Cerebellar cortex (tissue), 1 donor: ENCODE measurements at places on chromosomes 12 and 14.

GRCh38 chr14:21003788-21004346 is 4.8 kb downstream of the SLC39A2 start:
- DNase-seq = no peak

DNA sequence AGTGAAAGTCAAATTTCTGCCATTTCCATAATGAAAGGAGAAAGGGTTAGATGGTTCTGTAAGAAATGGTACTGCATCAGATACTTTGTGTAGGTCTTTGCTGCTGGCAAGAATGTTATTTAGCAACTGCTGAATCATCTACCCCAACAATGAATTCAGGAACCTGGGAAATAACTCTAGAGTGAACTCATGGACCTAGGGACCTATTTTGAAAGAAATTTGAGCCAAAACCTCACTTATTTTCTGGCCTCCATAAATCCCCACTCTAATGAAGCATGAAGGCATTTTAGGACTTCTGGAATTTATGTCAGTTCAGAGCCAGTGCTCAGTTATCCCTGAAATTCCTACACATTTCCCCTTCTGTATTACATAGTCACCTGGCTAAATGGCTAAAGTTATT is 50.9 kb upstream of the CPNE8 start:
- DNase-seq = no peak

DNA sequence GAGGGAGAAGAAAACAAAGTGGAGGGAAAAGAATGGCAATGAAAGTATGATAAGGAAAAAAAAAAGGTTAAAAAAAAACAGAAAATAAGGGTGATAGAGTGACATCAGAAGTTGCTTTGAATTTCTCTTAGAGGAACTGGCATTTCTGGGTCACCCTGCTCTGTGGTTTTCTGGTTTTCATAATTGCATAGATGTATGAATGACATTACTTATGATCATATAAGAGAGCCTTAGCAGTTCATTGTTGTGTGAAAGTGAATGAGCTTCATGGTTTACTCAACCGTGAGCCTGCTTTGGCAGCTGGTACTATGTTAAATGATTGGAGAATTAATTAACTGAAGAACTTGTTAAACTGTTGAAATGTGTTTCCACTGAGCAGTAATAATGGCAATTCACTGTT is 336.4 kb upstream of the FBXO33 start:
- no peak for DNase-seq

GRCh38 chr12:68470664-68471328 is 138.6 kb upstream of the MDM1 start:
- DNase-seq = no peak

GRCh38 chr12:17016116-17016864 is 410.3 kb upstream of the LMO3 start:
- no peak for DNase-seq

GRCh38 chr12:45568808-45569207 is 160.7 kb upstream of the ARID2 start:
- no peak for DNase-seq
